Spleen (tissue), 13 donors: ENCODE measurements at places on chromosomes 7 and 10. TPM values are rescaled to one million over a fixed set of nuclear protein-coding genes. Genes with fewer than 3 reads are reported as not detected.
A peak's percentile ranks its signal among the peaks of the same experiment; 100 is the strongest.

SLC18A2 gene
- 0.92 TPM for total RNA-seq

CLDN15 gene
- total RNA-seq = 25.4 TPM

KNDC1 gene
- 0.77 TPM for total RNA-seq

GRCh38 chr7:102214477-102215072, 72.1 kb upstream of the SH2B2 start:
- no peak for DNase-seq

DNA sequence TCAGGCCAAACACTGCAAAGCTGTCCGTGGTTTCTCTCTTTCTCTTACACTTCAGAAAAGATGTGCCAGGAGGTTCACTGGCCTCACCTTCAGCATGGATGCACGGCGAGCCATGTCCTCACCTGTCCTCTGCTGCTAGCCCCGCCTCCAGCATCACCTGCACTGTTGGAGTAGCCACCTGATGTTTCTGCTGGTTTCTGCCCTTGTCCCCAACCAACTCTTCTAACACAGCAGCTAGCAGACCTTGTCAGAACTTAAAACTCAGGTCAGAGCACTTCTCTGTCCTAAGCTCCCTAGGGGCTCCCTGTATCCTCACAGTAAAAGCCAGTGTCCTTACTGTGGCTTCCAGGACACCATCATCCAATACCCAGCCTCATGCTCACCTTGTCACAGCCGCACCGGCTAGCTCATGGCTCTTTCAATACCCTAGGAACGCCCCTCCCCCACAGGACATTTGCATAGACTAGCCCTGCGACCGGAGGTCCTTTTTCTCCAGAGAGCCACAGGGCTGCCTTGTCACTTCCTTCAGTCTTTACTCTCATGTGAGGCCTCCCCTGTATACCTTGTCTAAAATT, 15.2 kb downstream of the PALD1 start:
- DNase-seq = peak; percentile 88

DNA sequence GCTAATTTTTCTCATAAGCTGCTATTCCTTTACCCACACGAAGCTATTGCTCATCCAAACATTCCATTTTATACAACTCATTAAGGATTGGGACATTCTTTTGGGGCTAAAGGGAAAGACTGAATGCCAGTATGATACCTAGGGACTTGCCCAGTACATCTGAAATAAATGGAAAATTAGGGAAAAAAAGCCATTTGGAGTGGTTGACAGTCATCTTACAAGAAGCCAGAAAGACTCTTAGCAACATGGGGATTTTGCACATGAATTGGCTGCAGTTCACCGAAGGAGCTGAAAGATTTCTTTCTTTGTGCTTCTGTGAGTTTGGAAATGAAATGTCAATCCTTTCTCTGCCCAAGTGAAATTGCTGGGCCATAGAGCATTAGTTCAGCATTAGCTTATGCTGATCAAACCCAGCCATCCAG, 43.3 kb upstream of the MTURN start:
- DNase-seq = no peak

DNA sequence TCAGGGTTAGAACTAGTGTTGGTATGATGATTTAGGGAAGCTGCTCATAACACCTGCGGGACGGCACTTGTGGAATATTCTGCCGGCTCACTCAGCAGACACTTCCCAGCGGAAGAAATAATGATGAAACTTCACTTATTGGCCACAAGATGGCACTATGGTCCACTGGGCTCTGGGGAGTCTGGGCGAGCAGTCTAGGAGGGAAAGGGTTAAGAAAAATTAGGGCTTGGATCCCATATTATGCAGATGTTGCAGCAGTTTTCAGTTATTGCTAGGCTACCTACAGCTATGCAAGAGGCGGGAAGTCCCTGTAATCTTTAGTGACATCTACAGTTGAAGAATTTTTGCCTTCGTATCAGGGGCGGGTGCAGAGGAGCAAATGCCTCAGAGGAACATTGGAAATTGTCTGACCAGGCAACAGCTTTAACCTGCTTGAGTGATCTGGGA, 238.7 kb upstream of the PRSS58 start:
- no peak for DNase-seq

- DNase-seq = no peak
Observed at GRCh38 chr7:64869912-64870562, 33.0 kb upstream of the ZNF273 start.

DNA sequence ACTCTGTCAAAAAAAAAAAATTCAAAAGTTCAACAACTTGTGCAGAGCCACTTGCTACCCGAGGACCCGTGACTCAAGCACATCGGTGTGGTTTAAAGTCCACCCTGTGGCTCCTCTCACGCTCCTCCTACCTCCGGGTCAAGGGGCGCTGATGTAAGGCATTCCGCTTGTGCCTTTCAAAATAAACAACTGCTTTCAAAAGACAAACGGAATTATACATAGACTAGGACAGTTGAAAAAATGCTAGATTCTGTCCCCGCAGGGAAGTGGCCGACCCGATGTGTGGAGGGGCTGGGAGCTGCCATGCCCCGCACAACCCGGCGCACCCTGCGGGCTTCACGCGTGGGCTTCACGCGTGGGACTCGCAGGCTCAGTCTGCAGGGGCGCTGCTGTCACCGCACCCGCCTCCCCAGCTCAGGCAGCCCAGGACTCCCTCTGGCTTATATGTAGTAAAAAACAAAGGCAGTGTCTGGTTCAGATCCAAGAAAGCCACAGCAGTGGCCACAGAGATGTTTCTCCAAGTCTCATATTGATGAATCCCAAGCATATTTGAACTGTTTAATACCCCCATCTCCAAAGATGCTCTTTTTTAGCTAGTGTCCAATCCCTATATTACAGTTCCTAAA, 239.7 kb upstream of the INHBA start:
- peak; percentile 79 for DNase-seq

- DNase-seq = no peak
Observed at GRCh38 chr10:51894771-51895578, 195.6 kb upstream of the CSTF2T start.

GRCh38 chr7:159007996-159008389, 136.7 kb downstream of the VIPR2 start:
- no peak for DNase-seq

GRCh38 chr7:157526913-157527634, 190.3 kb downstream of the DNAJB6 start:
- DNase-seq = peak; percentile 39

- DNase-seq = no peak
Observed at GRCh38 chr7:44167920-44168319, 21.3 kb downstream of the GCK start.

DNA sequence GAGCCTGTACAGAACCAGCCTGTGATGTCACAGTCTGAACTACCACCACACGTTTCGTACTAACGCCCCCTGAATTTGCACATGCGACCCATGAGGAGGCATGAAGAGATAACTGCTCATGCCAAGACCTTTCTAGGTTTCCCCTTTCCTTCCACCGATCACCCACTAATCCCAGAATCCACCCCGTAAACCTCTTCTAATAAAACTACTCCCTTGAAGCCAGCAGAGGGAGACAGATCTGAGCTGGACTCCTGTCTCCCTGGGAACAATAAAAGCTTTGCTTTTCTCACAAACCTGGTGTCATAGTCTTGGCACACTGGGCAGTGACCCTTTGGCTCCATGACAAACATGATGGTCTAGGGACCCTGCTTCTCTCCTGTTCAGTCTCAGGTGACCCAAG, 144.5 kb downstream of the FRMD4A start:
- DNase-seq = no peak

DNA sequence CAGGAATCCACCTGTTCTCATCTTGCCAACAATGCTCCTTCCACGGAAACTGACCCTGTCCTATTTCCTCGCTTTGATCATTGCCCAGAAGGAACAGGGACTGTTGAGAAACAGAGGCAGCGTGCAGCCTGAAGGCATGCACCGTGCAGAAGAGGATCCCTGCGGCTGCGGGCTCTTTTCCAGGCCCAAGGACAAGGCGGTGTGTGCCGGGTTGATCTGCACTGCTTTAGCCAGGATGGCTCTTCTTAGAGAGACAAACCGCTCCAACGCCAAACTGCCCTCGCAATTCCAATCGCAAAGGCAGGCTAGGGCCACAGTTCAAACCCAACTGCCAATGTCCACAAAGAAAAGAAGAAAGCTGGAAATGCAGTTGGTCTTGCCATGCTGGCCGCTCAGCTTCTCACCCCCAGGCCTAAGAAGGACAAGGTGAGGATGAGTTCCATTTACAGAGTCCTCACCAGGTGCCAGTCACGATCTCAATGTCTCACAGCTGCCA, 26.5 kb downstream of the BRI3 start:
- peak; percentile 36 for DNase-seq

DNA sequence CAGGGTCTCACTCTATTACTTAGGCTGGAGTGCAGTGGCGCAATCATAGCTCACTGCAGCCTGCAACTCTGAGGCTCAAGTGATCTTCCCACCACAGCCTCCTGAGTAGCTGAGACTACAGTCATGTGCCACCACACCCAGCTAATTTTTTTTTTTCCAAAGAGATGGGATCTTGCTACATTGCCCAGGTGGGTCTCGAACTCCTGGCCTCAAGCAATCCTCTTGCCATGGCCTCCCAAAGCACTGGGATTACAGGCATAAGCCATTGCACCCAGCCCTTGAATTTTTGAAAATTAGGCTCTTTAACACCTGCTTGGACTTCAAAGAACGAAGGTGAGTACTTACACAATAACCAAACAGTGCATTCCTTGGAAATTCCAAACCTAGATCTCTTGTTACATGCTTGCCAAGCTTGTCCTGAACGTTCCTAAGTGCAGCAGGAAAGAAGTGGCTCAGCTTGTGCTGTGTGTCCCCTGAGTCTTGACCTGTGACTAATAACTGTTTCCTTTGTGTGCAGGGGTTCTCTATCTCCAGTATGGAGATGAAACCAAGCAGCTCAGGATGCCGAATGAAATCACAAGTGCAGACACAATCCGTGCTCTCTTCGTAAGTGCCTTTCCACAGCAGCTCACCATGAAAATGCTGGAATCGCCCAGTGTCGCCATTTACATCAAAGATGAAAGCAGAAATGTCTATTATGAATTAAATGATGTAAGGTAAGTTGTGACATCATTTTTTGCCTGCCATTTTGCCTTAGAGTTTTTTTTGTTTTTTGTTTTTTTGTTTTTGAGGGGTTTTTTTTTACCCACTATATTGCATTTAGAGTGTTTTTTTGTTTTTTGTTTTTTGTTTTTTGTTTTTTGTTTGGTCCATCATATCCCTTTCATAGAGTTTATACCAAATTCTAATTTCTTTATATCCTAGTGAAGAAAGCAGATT, 223.8 kb downstream of the KIAA1217 start:
- DNase-seq = no peak
